ENCODE measurements at places on chromosomes 2 and 18. TPM values are rescaled to one million over a fixed set of nuclear protein-coding genes. Genes with fewer than 3 reads are reported as not detected.

FAP gene
- 2.0 TPM for total RNA-seq

CABYR gene
- 11.4 TPM for total RNA-seq

KRTCAP3 gene
- 4.6 TPM for total RNA-seq

CNRIP1 gene
- total RNA-seq, result 73.8 TPM

C1QL2 gene
- total RNA-seq, result not detected

RRM2 gene
- total RNA-seq, result 220 TPM

DNA sequence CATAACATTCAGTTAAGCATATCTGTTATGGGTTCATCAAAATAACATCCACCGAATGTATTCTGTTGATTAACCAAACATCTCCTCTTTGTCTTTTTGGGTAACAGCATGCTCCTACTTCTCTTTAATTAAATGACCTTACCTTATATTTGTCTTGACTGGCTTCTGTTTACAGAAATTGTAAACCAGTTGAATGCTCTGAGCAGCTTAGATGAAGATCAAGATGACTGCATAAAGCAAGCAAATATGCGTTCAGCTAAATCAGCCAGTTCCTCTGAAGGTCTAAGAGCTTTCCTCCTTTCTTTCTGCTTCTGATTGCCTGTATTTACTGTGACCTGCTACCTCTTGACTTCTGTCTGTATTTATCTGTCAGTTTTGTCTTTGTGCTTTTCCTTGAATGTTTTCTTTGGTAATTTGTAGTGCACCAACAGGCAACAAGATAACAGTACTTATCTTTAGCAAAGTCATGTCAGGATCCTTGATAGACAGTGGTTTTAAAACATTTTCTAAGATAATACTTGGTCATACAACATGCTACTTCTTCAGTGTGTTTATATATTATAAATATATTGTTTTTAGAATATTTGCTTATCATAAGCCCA is 152.8 kb downstream of the EHBP1 start:
- H3K27ac ChIP-seq, result no peak overlapping the region
- no peak for DNase-seq
- H3K4me1 ChIP-seq, result no peaks in the 10 kb centered on the region
- H3K36me3 ChIP-seq, result no peaks in the 10 kb centered on the region
- H3K27me3 ChIP-seq, result no peaks in the 10 kb centered on the region

- H3K36me3 ChIP-seq, result no peaks in the 10 kb centered on the region
- peak overlapping the region; percentile 67 for H3K27ac ChIP-seq
- peak; percentile 84 for DNase-seq
- H3K4me3 ChIP-seq, result no peak overlapping the region
- no peaks in the 10 kb centered on the region for H3K27me3 ChIP-seq
These were observed 90.5 kb downstream of the ICOS start for GRCh38 chr2:204027091-204027490.

GRCh38 chr2:124542932-124543640 is 518.0 kb downstream of the CNTNAP5 start:
- H3K4me3 ChIP-seq, result no peak overlapping the region
- no peaks in the 10 kb centered on the region for H3K36me3 ChIP-seq
- no peaks in the 10 kb centered on the region for H3K4me1 ChIP-seq

DNA sequence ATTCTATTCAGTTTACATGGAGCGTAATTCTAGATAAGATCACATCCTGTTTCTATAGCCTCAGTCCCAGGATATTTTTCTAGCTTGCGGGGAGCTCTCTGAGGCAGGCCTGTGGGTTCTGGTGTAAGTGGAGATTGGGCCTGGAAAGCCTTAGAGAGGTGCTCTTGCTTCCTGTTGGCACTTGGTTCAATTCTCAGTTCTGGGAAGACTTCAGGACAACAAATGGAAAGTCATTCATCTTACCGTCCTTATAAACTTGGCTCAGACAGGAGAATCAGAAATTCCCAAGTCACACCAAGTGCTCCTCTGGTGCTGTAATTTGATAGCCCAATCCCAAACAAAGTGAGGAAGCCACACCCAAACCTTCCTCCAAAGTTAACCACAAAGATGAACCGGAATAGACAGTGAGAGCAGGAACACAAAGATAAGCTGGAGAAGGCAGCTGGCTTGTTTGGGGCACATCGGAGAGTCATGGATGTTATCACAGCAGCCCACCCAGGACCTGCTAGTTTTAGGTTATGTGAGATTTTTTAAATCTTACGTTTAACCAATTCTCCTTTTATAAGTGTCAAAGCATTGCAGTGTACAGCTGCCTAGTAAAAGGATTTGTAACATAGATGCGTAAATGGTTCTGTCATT is 144.3 kb upstream of the MAP3K20 start:
- H3K36me3 ChIP-seq, result no peaks in the 10 kb centered on the region
- peaks cover 39% of the 10 kb centered on the region for H3K4me1 ChIP-seq
- no peaks in the 10 kb centered on the region for H3K27me3 ChIP-seq
- H3K27ac ChIP-seq, result peak overlapping the region; percentile 94

GRCh38 chr2:220887876-220888275 is 684.2 kb downstream of the EPHA4 start:
- H3K4me1 ChIP-seq, result no peaks in the 10 kb centered on the region
- no peak for DNase-seq
- H3K27ac ChIP-seq, result no peak overlapping the region
- H3K36me3 ChIP-seq, result no peaks in the 10 kb centered on the region
- H3K27me3 ChIP-seq, result no peaks in the 10 kb centered on the region

GRCh38 chr2:239814861-239815601 is 210.1 kb downstream of the NDUFA10 start:
- H3K27ac ChIP-seq, result no peak overlapping the region
- no peak for DNase-seq
- no peak overlapping the region for H3K4me3 ChIP-seq
- H3K36me3 ChIP-seq, result no peaks in the 10 kb centered on the region
- H3K27me3 ChIP-seq, result no peaks in the 10 kb centered on the region

DNA sequence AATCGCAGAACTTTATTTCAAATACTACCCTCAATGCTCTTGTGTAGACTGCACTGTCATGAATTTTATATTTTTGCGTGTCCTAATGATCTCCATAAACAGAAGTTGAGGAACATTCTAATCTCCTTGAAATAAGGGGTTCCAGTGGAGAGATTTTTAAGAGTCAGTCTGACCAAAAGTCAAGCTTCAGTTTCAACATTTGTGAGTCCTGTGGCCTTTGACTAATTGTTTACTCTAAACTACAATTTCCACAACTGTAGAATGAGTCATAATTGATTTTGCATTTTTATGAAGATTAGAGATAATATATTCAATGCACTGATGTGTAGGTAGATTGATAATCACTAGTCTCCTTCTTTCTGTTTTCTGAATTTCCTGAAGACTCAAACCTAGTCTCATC is 720.3 kb upstream of the ID2 start:
- H3K4me1 ChIP-seq, result no peaks in the 10 kb centered on the region
- no peaks in the 10 kb centered on the region for H3K36me3 ChIP-seq
- DNase-seq, result no peak
- no peak overlapping the region for H3K4me3 ChIP-seq

DNA sequence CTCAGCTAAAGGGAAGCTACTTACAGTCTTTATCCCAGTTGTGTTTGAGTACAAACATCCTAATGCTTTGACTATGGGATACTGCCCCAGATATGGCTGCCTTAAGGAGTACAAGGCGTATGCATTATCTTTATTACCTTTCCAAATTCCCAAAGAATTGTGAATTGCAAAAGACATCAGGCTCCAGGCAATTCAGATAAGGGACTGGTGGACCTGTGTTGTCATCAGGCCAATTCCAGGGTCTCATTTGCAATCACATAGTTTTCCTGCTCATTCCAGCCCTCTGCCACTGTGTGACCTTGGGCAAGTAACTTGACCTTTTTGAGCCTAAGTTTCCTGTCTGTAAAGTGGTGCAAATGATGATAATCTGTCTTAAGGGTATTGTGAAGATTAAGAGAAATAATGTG is 137.5 kb downstream of the FMNL2 start:
- H3K4me1 ChIP-seq, result peaks cover 13% of the 10 kb centered on the region
- H3K4me3 ChIP-seq, result no peak overlapping the region
- H3K36me3 ChIP-seq, result no peaks in the 10 kb centered on the region

DNA sequence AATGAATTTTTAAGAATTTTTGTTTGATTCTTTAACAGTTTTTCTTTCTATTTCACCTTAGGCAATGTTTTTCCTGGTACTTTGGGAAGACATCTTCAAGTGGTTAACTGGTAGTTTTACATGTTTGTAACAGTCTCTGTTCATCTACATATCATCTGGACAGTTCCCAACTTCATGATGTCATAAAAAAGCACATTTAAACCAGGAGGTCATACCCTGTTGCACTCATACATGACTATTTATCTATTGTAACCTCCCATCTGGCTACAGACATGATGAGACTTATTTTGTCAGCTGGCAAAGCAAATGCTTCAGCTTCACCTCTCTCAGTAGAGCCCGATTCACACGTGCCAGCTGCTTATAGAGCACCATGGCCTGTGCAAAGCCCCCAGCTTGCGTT is 99.8 kb upstream of the YPEL5 start:
- no peak overlapping the region for H3K4me3 ChIP-seq

DNA sequence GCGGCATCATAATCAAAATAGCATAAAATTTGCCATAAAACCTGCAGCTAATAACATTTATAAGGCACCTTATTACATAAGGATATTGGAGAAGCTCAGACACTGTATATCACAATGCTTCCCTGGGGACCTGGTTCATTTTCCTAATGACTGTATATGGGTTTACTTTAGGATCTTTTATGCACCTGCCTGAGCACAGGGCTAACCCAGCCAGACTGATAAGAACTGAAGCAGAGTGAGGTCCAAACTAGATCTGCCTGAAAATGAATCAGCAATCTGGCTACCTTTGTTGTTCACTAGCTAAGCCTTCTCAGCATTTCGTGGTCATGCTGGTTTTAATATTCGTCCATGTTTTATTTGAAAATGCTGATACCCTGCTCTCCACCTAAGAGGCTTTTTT is 1922.3 kb upstream of the CELF4 start:
- H3K4me3 ChIP-seq, result no peak overlapping the region
- H3K36me3 ChIP-seq, result no peaks in the 10 kb centered on the region
- H3K27ac ChIP-seq, result no peak overlapping the region

DNA sequence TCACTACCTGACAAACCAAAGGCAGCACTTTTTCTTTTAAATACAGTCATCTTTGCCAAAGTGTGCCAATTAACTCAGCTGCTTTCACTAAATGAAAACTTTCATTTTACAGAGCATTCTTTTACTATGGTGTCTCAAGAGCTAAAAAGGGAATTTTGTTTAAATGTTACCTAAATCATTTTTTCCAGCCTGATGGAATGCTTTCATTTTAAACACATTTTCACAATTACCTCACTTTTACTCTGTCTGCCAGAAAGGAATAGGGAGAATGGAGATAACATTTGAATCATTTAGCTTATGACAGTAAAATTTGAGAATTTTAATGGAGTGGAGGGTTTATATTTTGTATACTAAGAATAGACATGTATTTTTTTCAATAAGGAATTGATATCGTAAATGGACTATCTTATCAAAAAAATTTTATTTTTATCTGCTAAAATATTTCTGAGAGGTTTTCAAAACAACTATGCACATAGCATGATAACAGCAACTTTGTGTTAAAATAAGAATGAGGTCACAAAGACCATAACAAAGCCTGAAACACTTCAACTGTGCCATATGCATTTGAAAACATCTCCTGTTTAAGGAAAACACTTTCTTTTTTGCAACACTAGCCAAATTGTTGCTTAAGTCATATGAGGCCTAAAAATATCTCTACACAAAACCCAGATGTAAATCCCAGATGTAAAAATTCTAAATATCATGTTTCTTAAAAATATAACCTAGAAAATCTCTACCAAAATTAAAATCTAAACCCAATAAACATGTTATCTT is 769.9 kb upstream of the FSHR start:
- no peak overlapping the region for H3K27ac ChIP-seq
- H3K4me1 ChIP-seq, result no peaks in the 10 kb centered on the region
- no peaks in the 10 kb centered on the region for H3K36me3 ChIP-seq
- no peak for DNase-seq
- no peaks in the 10 kb centered on the region for H3K27me3 ChIP-seq
- no peak overlapping the region for H3K4me3 ChIP-seq

DNA sequence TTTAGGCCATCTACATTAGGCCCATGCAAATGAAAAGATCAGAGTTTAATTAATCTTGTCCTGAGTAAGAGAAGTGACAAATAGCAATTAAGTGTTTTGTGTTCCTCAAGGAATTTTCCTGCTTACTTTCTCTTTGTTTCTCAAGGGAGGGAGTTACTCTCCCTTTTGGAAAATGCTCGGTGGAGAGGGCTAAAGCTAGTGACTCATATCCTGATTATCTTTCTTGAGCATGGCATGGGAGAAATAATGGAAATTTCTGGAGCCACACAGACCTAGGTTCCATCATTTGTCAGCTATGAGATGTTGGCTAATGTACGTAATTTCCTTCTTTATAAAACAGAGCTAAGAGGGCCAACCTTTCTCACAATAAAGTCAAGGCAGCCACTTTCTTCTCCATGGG is 177.1 kb downstream of the ETAA1 start:
- peaks cover 6% of the 10 kb centered on the region for H3K4me1 ChIP-seq
- H3K27ac ChIP-seq, result no peak overlapping the region

- H3K27me3 ChIP-seq, result no peaks in the 10 kb centered on the region
- no peak overlapping the region for H3K4me3 ChIP-seq
- DNase-seq, result no peak
- H3K36me3 ChIP-seq, result no peaks in the 10 kb centered on the region
- H3K4me1 ChIP-seq, result no peaks in the 10 kb centered on the region
These were observed 31.0 kb downstream of the NAT8 start for GRCh38 chr2:73611193-73611592.

DNA sequence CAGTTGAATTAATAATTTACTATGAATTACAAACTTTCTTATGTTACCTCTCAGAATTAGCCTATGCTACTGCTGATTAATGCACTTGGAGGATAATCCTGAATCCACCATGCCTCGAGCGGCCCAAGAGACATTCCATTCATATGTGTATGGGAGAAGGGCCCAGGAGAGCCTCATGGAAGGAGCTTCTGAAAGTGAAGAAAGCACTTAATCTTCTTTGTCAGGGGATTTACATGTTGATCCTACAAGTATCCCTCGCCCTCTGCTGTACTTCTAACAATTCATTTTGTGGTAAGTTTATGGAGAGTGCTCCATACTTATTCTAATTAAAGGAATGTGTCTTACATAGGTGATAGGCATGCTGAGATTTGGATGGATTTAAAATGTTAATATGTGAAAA is 1189.1 kb upstream of the NXPH2 start:
- no peak for DNase-seq
- no peaks in the 10 kb centered on the region for H3K36me3 ChIP-seq
- no peaks in the 10 kb centered on the region for H3K27me3 ChIP-seq
- no peak overlapping the region for H3K4me3 ChIP-seq
- H3K4me1 ChIP-seq, result no peaks in the 10 kb centered on the region

- H3K27ac ChIP-seq, result peak overlapping the region; percentile 99
- no peak for DNase-seq
- H3K4me3 ChIP-seq, result no peak overlapping the region
These were observed 87.1 kb upstream of the PNPT1 start for GRCh38 chr2:55780697-55781096.

DNA sequence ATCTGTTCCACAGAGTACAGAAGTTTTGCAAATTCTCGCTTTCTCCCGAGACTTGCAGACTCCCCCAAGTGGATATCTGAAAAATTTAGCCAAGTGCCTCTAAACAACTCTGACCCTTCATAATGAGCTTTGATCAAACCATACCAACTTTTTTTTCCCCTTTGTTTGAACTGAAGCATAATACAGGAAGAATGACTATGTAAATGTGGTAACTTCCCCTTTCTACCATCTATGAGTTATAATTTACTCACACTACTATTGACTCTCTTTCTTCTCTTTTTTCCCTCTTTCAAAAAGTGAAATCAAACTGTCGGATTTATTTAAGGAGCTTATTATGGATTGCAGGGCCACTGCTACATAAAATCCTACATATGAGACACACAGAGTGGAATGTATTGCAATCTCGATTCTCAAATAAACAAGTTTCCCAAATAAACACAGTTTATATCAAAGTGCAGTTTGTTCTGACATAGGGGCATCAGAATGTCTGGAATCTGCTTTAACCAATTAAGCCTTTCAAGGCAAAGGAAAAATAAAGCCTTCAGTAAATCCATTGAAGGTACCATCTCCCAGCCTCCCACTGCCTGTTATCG is 1.4 kb upstream of the ZNF804A start:
- H3K4me3 ChIP-seq, result peak overlapping the region; percentile 75
- H3K36me3 ChIP-seq, result no peaks in the 10 kb centered on the region
- peaks cover 12% of the 10 kb centered on the region for H3K27me3 ChIP-seq
- H3K27ac ChIP-seq, result peak overlapping the region; percentile 44
